ENCODE measurements at places on chromosomes 16 and 17.

- no peak for DNase-seq
Measured at GRCh38 chr16:68995011-68995504, 110.4 kb upstream of the HAS3 start.

GRCh38 chr17:4788807-4789700 is at the start of gene GLTPD2:
Gene GLTPD2, plus strand, starts transcription at chr17:4788964. Its CDS starts 48 bp downstream, at chr17:4789012.
- DNase-seq, result no peak

DNA sequence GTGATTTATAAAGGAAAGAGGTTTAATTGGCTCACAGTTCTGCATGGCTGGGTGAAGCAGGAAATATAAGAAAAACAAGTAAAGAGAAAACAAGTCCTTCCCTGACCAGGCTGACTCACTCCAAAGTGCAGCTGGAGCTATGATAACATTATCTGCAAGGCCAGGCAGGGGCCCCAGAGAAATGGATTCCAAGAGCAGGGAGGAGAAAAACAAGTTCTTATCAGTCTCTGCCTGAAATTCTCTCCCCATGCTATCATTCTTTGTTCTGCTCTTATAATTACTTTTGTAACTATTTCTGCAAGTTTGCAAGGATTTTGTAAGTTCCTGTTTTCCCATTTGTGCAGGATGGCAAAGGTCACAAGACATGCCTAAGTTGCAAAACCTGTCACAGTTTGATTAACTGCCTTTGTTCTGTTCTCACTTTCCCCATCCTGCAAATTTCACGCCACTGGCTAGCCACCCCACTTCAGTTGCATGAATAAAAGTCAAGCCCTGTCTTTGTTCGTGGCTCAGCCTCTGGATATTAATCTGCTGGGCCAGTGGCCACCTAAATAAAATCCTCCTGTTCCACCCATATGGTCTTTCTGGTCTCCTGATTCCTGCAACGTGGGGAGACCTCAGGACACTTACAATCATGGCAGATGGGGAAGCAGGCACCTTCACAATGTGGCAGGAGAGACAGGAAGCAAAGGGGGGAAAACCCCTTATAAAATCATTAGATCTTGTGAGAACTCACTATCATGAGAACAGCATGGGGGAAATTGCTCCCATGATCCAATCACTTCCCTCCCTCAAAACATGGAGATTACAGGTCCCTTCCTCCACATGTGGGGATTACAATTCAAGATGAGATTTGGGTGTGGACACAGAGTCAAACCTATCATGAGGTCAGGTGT is 13.1 kb downstream of the ABCA9 start:
- DNase-seq, result no peak

- no peak for DNase-seq
Measured at GRCh38 chr16:59021751-59022150, 287.6 kb upstream of the GOT2 start.

GRCh38 chr17:82317394-82318168 is at the start of gene CD7:
Gene CD7, minus strand, starts transcription at chr17:82317608. Its CDS starts 113 bp downstream, at chr17:82317495.
- no peak for DNase-seq
